ENCODE measurements at places on chromosomes 4 and X.

- no peak for DNase-seq
These were observed 137.9 kb upstream of the MAGEA10 start for GRCh38 chrX:152276277-152276676.

DNA sequence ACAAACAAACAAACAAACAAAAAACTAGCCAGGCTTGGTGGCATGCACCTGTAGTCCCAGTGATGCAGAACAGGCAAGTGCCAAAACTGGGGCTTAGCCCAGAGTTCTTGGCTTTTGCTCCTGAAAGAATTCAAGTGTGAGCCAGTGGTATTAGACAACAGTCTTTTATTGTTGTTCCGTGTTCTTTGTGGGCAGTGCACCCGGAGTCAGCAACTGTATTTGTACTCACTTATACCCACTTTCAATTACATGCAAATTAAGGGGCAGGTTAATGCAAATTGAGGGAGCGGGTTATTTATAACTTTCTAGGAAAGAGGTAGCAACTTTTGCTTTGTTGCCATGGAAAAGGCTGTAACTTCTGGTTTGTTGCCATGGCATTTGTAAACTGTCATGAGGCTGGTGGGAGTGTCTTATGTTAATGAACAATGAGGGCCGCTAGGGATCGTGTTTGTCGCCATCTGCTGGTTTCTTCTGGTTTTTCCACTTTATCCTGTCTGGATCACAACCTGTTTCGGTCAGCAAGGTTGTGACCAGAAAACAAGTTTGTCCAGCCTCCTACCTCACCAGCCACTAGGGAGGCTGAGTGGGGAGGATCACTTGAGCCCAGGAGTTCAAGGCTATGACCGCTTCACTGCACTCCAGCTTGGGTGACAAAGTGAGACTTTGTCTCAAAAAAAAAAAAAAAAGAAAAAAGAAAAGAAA is 88.8 kb upstream of the ESX1 start:
- no peak for DNase-seq

GRCh38 chr4:40507977-40508376 is 121.7 kb downstream of the RBM47 start:
- no peak for DNase-seq

DNA sequence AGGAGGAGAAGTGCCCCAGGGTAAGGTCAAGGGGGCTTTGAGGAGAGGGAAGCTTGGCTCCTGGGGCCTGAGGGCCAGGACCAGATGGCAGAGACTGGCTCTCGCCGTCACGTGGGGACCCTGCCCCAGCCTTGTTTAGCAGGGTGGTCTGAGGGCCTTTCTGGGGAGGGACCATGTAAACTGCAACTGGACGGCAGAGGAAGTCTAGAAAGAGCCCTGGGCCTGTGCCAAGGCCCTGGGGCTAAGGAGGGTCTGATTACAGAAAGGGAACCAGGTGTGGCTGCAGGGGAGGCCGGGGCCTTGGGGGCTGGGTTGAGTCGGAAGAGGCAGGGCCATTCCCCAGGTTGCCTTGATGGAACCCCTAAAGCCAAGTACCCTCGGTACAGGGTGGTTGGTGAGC is 1.8 kb upstream of the HGFAC start:
- no peak for DNase-seq

DNA sequence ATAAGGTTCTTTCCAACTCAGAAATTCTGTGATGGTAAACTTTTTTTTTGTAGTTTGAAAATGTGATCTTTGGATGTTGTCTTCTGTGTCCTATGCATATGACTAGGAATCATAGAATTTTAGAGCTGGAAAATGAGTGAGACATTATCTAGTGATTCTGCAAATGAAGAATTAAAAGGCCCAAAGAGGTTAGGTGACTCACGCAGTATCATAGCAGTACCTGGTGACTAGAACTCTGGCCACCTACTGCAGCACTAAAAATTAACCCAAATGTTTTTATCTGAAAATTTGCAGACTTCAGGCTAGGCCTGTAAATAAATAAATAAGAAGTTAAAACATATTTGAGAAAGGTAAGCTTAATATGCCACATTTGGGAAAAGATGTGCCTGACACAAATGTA is 52.8 kb downstream of the NFKB1 start:
- no peak for DNase-seq

DNA sequence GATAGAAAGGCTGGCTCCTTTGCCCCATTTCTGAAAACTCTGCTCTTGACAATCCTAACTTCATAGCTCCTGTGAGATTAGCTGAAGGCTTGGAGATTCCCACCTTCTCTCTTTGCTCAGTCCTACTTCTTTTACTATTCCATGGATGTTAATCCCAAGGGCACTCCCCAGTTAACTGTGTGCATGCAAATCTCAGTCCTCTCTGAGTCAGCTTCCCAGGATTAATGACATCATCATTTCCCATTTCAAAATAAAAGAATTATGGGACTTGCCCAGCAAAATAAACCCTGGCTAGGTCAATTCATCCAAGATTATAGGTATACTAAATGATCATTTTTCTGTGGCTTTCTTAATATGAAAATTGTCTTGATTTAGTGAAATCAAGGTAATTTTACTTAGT is 328.6 kb upstream of the NR3C2 start:
- no peak for DNase-seq

- DNase-seq, result no peak
These were observed 252.3 kb downstream of the ARHGAP10 start for GRCh38 chr4:147984065-147984777.

DNA sequence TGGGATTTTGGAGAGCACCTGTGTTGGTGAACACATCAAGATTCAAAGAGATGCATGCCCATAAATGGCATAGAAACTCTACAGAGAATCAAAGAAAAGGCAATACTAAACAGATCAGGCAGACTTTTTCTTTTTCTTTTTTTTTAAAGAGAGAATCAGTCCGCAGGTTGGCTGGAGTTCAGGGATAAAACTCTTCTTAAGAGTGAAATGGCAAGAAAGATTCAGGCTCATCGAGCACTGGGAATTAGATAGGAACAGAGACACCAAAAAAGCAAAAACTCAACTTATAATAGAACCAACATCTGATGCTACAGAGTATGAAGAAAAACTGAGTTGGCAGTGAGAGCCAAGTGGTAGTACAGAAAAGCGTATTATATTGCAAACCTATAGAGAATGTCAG is 314.3 kb downstream of the ARHGAP24 start:
- DNase-seq, result no peak

DNA sequence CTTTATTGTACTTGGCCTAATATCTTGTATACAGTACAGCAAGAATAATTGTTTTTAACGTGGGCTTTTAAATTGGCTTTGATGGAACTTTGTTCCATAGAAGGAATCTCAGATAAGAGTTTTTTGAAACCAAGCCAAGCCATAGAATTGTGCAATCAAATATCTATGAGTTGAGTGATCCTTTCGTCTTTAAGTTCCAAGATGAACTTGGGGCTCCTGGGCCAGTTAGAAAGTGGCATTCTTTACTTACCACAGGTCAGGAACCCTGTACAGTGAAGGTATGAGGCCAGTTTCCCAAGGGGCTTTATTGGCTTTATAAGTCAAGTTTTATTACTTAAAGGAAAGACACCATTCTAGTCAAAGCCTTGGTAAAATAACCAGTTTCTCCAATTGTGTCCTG is 2104.2 kb downstream of the PCDH7 start:
- no peak for DNase-seq

DNA sequence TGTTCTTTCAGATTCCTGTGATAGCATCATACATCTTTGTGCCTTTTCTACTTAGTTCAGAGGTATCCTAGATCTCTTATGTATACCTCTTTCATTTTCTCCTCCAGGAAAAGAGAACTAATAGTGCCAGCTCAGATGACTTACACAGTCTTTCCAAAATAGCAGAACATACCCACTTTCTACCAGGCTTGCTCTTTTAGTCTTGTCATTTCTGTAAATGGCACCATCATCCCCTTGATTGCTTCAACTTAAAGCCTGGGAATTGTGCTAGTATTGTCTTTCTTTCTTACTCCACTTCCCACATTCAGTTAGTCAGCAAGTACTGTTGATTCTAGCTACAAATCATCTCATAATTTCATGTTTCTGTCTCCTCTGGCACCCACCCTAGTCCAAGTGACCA is 5.1 kb downstream of the APEX2 start:
- DNase-seq, result no peak

- DNase-seq, result no peak
These were observed 49.8 kb downstream of the TMEM144 start for GRCh38 chr4:158259955-158260575.

Data from cerebellar nuclear complex (tissue), 1 donor.